ENCODE measurements at places on chromosomes 2 and 18. TPM values are rescaled to one million over a fixed set of nuclear protein-coding genes. Genes with fewer than 3 reads are reported as not detected.

The GKN1 gene
- 7,225 TPM for polyA plus RNA-seq

DNA sequence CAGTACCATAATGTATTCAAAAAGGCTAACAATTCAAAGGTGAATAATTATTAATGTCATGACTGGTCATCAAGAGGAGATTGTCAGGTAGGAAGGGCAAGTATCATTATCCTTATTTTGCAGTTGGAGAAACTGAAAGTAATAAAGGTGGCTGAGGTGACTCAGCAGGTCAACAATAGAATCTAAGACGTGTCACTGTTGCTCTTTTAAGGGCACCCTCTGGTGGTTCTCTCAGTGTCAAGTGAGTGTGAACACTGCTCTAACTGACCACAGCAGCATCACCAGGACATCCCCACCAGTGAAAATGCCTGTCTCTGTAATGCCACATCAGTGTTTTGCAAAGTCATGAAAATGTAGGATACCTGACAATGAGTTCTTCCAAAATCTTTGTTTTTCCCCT lies 69.7 kb downstream of the DCC start:
- no peaks in the 10 kb centered on the region for H3K27me3 ChIP-seq
- no peaks in the 10 kb centered on the region for H3K4me1 ChIP-seq
- peak; percentile 28 for DNase-seq

The SP5 gene
- 2.6 TPM for polyA plus RNA-seq

- no peaks in the 10 kb centered on the region for H3K4me1 ChIP-seq
- no peaks in the 10 kb centered on the region for H3K27me3 ChIP-seq
- no peak overlapping the region for H3K27ac ChIP-seq
These were observed 83.3 kb downstream of the RND3 start for GRCh38 chr2:150404147-150404546.

The EFR3B gene
- 0.10 TPM for polyA plus RNA-seq

- no peaks in the 10 kb centered on the region for H3K36me3 ChIP-seq
- no peaks in the 10 kb centered on the region for H3K27me3 ChIP-seq
These were observed at the start of gene LRATD1 for GRCh38 chr2:14632133-14632936. Gene LRATD1, plus strand, starts transcription at chr2:14632717. Its CDS starts 1,263 bp downstream, at chr2:14633980.

GRCh38 chr18:41850781-41851180 lies 104.3 kb upstream of the PIK3C3 start:
- DNase-seq: no peak
- H3K27ac ChIP-seq: no peak overlapping the region
- no peaks in the 10 kb centered on the region for H3K27me3 ChIP-seq
- H3K36me3 ChIP-seq: no peaks in the 10 kb centered on the region

The ADGRF3 gene
- polyA plus RNA-seq: 0.05 TPM

DNA sequence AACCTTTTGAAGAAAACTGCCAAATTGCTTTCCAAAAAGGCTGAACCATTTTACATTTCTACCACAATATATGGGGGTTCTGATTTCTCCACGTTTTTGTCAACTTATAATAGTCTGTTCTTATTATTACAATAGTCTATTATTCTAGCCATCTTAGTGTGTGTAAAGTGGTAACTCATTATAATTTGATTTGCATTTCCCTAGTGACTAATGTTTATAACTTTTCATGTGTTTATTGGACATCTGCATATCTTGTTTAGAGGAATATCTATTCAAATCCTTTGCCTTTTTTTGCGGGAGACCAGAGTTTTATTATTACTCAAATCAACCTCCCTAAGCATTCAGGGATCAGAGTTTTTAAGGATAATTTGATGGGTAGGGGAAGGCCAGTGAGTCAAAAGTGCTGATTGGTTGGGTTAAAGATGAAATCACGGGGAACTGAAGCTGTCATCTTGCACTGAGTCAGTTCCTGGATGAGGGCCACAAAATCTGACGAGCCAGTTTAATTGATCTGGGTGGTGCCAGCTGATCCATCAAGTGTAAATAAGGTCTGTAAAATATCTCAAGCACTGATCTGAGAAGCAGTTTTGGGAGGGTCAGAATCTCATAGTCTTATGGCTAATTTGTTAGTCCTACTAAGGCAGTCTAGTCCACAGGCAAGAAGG lies 303.4 kb upstream of the NCKAP5 start:
- H3K36me3 ChIP-seq: no peaks in the 10 kb centered on the region
- no peaks in the 10 kb centered on the region for H3K4me1 ChIP-seq
- H3K27me3 ChIP-seq: no peaks in the 10 kb centered on the region
- no peak overlapping the region for H3K27ac ChIP-seq
- no peak overlapping the region for H3K4me3 ChIP-seq

- H3K27ac ChIP-seq: no peak overlapping the region
- H3K27me3 ChIP-seq: no peaks in the 10 kb centered on the region
- DNase-seq: no peak
- no peak overlapping the region for H3K4me3 ChIP-seq
- no peaks in the 10 kb centered on the region for H3K36me3 ChIP-seq
These were observed 9.0 kb upstream of the NRP2 start for GRCh38 chr2:205673312-205673711.

- no peak for DNase-seq
- H3K36me3 ChIP-seq: no peaks in the 10 kb centered on the region
- peaks cover 50% of the 10 kb centered on the region for H3K4me1 ChIP-seq
- no peaks in the 10 kb centered on the region for H3K27me3 ChIP-seq
- peak overlapping the region; percentile 59 for H3K4me3 ChIP-seq
- H3K27ac ChIP-seq: peak overlapping the region; percentile 79
These were observed 44.9 kb downstream of the SERTAD2 start for GRCh38 chr2:64608867-64609226.

The TEX44 gene
- not detected for polyA plus RNA-seq

GRCh38 chr2:121346407-121346806 lies 61.4 kb upstream of the TFCP2L1 start:
- no peak overlapping the region for H3K4me3 ChIP-seq
- peaks cover 6% of the 10 kb centered on the region for H3K4me1 ChIP-seq
- H3K27ac ChIP-seq: no peak overlapping the region
- peaks cover 96% of the 10 kb centered on the region for H3K36me3 ChIP-seq
- no peak for DNase-seq

DNA sequence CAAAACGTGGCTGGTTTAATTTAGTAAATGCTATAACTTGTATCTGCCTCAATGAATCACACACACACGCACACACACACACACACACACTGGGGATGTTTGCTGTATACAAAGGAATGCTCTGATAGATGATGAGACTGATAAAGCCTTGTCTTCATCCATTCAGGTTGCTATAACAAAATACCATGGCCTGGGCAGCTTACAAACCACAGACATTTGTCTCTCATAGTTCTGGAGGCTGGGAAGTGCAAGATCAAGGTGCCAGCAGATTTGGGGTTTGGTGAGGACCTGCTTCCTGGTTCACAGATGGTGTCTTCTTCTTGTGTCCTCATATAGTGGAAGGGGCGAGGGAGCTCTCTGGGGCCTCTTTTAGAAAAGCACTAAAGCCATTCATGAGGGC lies 149.5 kb upstream of the HDAC4 start:
- no peaks in the 10 kb centered on the region for H3K4me1 ChIP-seq
- H3K27me3 ChIP-seq: no peaks in the 10 kb centered on the region
- no peak overlapping the region for H3K27ac ChIP-seq
- H3K36me3 ChIP-seq: no peaks in the 10 kb centered on the region
- DNase-seq: no peak
- no peak overlapping the region for H3K4me3 ChIP-seq

The SERPINB3 gene
- polyA plus RNA-seq: 46.5 TPM

- H3K27ac ChIP-seq: no peak overlapping the region
- H3K27me3 ChIP-seq: no peaks in the 10 kb centered on the region
- H3K36me3 ChIP-seq: no peaks in the 10 kb centered on the region
- no peaks in the 10 kb centered on the region for H3K4me1 ChIP-seq
- no peak overlapping the region for H3K4me3 ChIP-seq
- peak; percentile 65 for DNase-seq
These were observed 58.1 kb upstream of the TTN start for GRCh38 chr2:178865146-178865936.

DNA sequence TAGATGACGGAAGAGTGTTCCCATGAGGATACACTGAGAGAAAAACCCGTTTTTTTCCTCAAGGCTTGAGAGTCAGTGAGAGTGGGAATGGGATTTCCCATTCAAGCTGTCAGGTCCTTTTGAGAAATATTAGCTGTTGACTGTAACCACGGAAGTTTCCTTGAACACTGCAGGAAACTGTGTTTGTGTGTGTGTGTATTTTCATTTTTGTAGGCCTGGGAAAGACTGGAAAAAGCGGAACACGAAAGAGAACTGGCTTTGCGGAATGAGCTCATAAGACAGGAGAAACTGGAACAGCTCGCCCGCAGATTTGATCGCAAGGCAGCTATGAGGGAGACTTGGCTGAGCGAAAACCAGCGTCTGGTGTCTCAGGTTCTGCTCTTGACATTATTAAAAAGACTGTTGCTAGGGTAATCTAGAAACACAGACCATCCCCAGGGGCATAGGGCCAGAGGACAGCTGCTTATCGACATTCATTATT lies 98.8 kb upstream of the EML6 start:
- peak overlapping the region; percentile 47 for H3K27ac ChIP-seq
- no peak overlapping the region for H3K4me3 ChIP-seq
- peaks cover 18% of the 10 kb centered on the region for H3K4me1 ChIP-seq
- H3K36me3 ChIP-seq: peaks cover 94% of the 10 kb centered on the region
- H3K27me3 ChIP-seq: no peaks in the 10 kb centered on the region

- no peaks in the 10 kb centered on the region for H3K36me3 ChIP-seq
- no peaks in the 10 kb centered on the region for H3K27me3 ChIP-seq
- DNase-seq: no peak
- H3K4me1 ChIP-seq: peaks cover 41% of the 10 kb centered on the region
- H3K27ac ChIP-seq: peak overlapping the region; percentile 99
- peak overlapping the region; percentile 84 for H3K4me3 ChIP-seq
These were observed 2.0 kb upstream of the PRKCE start for GRCh38 chr2:45649462-45649857.

The FIGN gene
- polyA plus RNA-seq: 1.2 TPM

DNA sequence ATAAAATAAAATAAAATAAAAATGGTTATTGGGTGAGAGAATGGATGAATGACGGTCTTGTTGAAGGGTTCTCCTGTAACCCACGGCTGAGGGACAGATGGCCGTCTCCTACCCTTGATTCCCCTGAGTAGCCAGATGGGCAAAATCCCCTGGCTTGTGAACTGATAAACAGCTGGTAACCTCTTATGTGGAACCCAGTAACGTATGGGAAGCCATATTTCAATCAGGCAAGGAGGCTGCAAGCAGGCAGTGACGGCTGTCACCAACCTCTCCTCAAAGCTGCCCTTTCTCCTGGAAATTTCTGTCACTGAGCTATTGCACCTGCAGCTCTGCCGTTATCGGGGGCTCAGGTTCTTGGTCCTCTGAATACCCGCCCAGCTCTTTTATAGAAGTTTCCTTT lies 165.3 kb upstream of the SMAD2 start:
- no peaks in the 10 kb centered on the region for H3K4me1 ChIP-seq

DNA sequence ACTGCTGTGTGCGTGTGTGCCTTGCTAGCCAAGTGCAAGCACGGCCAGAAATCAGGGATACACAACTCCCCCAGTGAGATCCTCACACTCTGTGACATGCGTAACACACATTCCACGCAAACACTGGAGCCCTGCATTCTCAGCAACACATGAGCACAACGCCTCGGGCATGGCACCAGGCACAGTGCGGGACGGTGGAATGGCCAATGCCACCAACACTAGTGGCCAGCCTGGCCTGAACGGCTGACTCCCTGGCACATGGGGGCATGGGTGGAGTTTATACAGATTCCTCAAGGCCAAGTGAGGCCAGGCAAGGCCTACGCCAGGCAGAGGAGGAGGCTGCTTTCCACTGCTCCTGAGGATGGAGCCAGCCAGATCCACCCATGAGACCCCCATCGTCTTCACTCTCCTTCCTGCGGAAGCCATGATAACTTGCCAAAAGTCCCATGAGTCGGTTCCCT lies 56.2 kb downstream of the ANKMY1 start:
- no peak overlapping the region for H3K27ac ChIP-seq
- no peaks in the 10 kb centered on the region for H3K27me3 ChIP-seq

DNA sequence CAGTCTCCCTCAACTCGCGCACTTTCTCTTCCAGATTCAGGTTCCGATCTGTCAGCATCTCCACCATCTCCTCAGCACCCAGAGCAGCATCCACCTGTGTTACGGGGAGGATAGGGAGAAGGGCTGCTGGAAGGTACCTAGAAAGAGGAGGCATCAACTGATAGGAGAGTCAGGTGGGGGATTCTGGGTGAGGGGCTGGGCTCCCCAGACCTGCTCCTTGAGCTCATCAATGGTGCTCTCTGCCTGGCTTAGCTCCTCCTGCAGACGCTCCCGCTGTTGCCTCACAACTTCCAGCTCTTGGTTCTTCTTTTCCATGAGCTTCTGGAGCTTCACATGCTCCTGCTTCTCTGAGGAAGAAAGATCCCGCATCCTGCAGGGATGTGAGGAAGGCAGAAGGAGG lies 10.1 kb downstream of the DCTN1 start:
- peaks cover 15% of the 10 kb centered on the region for H3K4me1 ChIP-seq
- peaks cover 77% of the 10 kb centered on the region for H3K36me3 ChIP-seq
- DNase-seq: no peak
- H3K27me3 ChIP-seq: no peaks in the 10 kb centered on the region

DNA sequence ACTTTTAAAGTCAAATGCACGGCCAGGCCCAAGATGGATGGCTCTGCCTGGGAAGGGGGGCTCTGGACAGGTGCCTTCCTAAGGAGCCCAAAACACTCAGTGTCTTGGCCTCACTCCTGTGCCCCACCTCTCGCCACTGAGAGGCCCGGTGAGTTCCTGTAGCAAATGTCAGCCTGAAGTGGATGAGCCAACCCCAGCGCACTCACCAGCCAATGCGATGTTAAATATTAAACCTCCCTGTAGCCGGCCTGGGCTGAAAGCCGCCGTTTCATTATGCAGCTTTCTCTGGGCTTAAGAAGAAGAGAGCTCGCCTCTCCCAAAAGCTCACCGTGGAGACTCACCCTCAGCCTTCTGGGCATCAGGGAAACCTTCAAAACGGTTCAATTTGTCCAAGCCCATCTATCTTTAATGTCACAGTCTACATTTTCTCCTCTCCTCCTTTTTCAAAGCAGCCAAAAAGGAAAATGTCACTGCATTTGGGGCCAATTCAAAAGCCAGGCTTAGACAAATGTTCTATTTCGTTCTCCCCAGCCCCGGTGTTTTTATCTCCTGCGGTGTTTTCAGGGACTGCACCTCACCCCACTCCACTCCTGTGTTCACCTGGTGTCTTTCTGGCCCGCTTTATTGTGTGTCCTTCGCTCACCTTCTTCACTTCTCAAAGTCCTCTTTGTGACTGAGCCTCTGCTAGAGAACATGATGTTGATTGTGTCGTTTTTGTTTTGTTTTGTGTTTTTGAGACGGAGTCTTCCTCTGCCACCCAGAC lies 124.0 kb downstream of the NRP2 start:
- H3K4me3 ChIP-seq: no peak overlapping the region
- H3K4me1 ChIP-seq: peaks cover 31% of the 10 kb centered on the region
- no peaks in the 10 kb centered on the region for H3K36me3 ChIP-seq
- peak; percentile 77 for DNase-seq

Data from stomach (tissue), 19 donors.